ENCODE measurements at places on chromosomes 1 and 21.

- no peak for DNase-seq
Measured at GRCh38 chr1:55610203-55610602, 395.0 kb upstream of the USP24 start.

- DNase-seq = no peak
Measured at GRCh38 chr1:55476445-55477015, 261.4 kb upstream of the USP24 start.

DNA sequence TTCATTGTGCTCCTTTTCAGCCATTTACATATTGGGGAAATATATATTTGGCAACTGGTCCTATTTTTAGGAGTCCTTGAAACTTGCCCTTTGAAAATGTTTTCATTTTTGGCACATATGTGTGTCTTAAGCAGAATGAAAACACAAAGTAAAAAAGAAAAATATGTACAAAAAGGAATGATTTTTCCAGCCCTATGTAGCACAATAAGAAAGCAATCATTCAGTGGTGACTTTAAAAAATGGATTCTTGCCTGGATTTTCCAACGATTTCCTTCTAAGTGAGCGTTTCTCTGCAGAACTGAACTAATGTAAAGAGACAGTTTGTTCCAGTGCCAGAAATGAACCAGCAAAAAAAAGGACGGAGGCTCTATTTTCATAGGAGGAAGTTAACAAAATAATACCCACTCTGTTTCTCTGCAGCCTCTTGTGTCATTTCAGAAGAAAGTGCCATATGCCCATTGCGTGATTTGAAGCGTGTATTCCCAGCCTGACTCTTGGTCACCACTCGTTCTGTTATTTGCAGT, 340.1 kb downstream of the SETD4 start:
- DNase-seq = no peak

DNA sequence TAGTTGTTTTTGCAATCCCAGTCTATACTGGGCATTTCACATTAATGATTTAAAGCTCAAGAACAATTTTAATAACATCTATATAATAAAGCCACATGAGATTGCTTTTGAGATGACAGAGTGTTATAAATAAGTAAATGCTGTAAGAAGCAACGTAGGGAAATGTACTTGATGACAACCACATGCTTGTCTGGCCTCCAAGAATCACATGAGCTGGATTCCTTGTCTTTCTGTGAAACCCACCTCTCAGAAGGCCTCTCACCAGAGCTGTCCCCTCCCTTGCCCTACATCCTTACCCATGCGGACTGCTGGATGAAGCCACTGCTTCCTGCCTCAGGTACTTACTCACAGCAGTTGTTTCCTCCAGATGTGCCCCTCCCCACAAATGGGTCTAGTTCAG, 145.1 kb upstream of the CTTNBP2NL start:
- DNase-seq = no peak

DNA sequence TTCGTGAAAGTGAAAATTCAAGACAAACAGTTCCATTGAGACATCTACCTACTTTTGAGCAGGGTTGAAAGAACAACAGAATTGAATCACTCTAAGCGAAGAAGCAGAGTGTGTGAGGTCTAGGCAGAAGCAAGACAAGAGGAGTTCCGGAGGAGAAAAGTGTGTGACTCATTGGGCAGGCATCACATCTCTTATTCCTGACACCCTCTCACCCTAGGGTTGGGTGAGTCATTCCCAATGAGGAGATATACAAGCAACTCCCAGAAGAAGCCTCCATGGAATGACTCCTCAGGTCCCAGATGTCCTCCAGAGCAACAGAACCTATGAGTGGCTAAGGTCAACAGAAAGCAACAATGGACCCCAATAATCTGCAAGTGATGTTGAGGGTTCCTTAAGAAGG, 138.1 kb downstream of the TPR start:
- no peak for DNase-seq

GRCh38 chr21:33075128-33075527, 5.2 kb downstream of the OLIG1 start:
- DNase-seq = no peak

- no peak for DNase-seq
Measured at GRCh38 chr1:150560011-150560438, 10.8 kb downstream of the ADAMTSL4 start.

- DNase-seq = no peak
Measured at GRCh38 chr21:15552914-15553494, 176.8 kb upstream of the USP25 start.

- no peak for DNase-seq
Measured at GRCh38 chr1:50424884-50425375, 1.7 kb upstream of the DMRTA2 start.

DNA sequence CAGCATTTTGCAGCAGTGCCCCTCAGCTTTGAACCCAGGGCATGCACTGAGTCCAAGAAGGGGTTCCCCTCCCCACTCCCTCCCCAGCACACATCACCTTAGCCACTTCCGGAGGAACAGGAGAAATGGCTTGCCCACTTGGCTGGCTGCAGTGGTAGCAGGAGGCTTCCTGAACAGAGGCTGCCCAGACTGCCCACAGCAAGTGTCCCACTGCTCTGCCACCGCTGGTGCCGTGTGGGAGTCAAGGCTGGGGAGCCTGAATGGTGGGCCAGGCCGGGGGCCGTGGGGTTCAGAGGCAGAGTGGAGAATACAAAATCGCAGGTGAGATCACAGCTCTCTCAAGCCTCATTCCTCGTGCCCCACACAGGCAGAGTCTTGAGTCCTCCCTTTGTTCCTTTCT, 34.5 kb downstream of the CD247 start:
- no peak for DNase-seq

DNA sequence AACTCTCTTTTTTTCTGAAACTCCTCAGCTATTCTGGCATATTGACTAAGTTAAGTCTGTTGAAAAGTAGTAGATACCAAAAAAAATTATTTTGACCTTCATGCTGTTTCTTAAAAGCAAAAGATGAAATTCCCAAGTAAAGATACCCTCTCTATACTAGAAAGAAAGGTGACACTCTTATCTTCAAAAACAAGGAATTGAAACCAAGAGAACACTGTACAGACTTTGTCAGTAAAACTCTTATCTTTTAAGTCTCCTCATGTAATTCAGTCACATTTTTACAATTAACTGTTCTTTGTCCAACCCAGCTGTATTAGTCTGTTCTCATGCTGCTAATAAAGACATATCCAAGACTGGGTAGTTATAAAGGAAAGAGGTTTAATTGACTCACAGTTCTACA, 496.2 kb downstream of the LTN1 start:
- no peak for DNase-seq

DNA sequence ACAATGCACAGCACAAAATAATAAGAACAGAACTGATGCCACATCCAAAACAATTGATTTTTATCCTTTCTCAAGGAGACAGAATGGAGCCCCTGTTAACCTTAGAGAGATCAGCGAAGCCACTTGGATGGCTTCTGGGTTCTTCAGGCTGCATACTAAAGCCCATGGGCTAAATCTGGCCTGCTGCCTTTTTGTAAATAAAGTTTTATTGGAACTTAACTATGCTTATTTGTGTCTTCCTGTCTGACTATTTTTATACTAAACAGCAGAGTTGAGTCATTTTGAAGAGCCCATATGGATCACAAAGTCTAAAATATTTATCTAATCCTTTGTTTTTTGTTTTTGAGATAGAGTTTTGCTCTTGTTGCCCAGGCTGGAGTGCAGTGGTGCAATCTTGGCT, 16.3 kb upstream of the PPM1J start:
- no peak for DNase-seq

DNA sequence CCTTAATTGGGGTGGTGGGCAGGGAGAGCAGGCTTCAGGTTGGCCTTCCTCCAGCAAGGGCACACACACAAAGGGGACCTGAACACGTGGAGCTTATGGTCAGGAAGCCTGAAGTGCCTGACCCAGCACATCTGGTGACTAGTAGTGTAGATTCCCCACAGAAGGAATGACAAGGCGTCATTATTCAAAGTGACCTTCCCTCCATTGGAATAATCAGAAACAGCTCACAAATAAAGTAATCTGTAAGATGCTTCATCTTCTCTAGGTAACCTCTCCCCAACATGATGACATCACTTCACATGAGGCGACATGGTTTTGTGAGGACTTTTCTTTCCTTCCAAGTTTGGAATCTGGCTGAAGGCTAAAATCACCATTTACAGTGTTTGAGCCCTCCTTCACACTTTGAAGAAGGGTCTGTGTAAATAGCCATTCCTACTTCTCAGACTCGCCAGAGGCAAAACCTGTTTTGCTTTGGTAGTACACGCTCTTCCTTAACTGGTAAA, 32.8 kb upstream of the ERG start:
- DNase-seq = no peak

DNA sequence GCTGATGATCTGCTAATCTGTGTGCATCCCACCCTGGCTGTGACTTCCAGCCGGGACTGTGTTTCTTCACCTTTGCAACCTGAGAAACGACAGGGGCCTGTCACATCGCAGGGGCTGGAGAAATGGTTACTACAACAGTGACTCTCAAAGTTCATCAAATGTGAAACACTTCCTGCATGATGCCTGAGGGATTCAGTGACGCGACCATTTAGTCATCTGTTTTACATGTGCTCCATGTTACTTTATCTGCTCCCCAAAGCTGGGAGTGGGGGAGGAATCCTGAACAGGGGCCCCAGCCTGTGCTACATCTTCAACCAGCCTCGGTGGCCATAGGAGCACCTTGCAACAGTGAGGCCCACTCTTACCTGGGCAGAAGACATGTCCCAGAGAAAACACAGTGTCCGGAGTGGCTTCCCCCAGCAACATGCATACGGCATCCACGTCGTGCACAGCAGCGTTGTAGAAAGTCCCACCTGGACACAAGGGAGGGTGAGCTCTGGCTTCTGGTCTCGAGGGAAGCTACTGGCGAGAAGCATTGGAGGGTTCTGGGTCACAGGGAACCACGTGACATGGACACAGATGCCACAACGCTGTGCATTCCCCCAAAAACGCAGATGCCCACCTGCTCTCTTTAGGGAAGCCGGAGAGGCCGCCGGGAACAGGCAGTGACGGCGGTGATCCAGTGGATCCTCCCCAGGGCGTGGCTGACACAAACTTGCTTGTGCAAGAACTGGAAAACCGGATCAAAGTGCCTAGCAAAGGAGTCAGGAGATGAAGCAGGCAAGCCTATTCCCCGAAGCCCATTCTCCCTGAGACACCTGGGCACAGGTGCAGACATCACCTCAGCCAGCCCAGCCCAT, 9.6 kb upstream of the CCDC27 start:
- no peak for DNase-seq

DNA sequence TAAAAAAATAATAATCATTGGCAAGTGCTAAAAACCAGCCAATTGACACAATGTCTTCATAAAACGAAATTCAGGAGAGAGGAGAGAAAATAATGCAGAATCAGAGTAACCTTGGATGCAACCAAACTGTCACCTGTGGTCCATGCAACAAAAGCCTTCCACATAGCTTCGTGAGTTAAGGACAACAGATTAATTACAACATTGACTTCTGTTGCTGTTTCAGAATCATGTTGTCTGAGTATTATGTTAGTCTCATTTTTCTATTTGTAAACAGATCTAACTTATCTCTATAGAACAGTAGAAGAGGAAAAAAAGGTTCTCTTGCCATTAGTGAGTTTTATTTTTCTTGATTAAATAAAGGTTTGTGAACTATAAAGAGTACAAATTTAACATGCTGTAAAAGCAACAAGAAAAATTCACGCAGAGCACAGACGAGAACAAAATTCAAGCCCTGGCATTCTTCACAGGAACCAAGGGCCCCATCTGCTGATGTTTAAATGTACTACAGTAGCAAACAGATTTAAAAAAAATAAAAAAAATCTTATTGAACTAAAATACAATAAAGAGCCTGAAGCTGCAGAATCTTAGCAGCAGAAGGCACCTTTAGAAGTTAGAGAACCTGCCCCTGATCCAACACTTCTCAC, 381.1 kb upstream of the PKN2 start:
- no peak for DNase-seq

DNA sequence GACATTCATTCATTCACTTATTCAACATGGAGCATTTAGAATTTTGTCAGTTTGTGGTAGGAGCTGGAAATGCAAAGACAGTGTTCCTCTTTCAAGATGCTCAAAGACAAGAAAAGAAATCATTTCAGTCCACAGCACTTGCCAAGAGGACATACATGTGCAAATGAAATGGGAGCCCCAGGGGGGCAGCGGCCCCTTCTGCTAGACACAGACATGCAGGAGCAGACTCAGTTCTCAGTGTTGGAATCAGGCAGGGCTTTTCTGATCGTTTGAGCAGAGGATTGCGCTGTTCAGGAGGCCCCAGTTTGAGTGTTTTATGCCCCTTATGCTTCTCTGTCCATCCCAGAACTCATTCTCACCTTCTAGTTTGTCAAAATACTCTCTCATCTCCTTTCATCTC, 35.6 kb upstream of the VASH2 start:
- DNase-seq = no peak

DNA sequence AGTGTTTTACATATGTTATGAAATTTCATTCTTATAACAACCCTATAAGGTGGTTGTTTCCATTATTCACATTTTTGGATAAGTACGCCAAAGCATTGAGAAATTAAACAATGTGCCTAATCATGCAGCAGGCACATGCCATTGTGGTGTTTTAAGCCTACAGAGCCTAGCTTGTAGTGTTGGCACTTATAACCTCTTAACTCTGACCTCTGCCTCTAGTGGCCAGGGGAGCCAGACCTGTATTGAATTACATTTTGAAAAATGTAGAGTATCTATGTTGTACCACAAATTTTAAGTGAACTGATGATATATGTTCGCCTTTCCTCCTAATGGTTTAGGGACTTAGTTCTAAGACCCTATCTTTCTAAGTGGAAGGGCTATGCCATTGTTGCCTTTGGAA, 61.0 kb downstream of the KCNK2 start:
- no peak for DNase-seq

DNA sequence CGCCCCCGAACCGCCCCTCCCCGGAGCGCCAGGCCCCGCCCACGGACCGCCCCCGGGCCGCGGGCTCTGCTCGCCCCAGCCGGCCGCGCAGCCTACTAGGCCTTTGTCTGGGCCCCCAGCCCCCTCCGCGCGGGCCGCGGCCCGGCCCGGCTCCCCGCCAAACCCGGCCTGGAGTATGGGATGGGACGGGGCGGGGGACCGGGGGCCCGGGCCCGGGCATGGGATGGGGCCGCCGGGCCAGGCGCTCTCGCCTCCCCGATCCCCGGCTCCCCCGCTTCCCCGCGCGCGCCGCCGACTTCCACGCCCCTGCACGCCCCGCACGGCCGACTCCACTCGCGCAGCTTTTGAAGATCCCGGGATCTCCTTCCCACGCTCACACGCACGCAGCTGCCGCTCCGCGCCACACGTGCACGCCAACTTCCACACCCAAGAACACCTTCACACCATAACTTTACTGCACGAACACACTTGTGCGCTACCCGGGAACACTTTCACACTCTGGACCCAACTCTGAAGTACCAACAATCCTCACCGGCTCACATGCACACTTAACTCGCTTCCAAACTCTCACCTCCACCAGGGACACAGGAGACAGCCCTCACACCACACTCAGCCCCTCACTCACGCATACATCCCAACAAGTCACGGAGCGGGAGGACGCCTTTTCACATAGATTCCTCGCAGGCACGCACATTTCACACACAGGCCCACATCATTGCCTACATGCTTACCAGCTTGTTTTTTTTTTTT, 437 bp upstream of the HSPG2 start:
- DNase-seq = peak; percentile 49

- no peak for DNase-seq
Measured at GRCh38 chr1:228181645-228182034, 16.0 kb downstream of the IBA57 start.

GRCh38 chr1:98969798-98970490, 34.7 kb downstream of the PLPPR5 start:
- DNase-seq = no peak

Data from stimulated activated CD8-positive, alpha-beta memory T cell treated with anti-CD3 and anti-CD28 coated beads, Interleukin-15, amount 100 ng/mL, for 4 hours (primary cell).